Fibroblast of skin of abdomen (primary cell): ENCODE measurements at places on chromosomes 1 and 21.

DNA sequence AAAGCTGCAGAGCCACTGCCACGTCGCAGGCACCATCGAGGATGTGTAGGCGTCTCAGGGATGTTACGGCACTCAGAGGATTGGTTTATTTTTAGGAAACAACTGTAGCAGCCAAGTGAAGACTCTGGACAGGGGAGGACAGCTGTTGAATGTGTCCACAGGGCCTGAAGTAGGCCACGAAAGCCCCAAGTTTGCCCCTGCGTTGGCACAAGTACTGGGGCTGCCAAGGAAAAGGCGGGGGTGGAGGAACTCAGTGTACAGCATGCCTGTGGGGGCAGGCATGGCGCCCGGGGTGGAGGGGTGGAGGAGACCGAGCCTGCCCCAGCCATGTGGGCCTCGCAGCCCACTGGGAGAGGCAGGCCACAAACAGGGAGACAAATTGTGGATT, 89.7 kb downstream of the ADARB1 start:
- DNase-seq: no peak

DNA sequence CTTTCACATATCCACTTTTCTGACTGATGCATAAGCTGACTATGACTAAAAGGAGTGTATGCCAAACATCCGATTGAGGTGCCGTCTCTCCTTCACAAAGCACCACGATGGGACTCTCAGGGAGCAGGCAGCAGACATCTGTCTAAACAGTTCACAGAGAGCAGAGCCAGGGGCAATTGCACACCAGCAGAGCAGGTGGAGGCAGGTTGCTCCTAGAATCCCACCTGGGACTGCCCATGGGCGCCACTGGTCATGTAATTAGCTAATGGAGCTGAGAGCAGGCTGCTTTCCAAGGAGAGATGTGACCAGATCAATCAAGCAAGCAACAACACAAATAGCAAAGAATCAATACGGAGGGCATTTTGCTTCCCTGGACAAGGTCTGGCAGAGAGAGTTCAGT, 30.5 kb upstream of the COA6 start:
- no peak for DNase-seq

- no peak for DNase-seq
These were observed 43.5 kb downstream of the WDR4 start for GRCh38 chr21:42835611-42836401.

DNA sequence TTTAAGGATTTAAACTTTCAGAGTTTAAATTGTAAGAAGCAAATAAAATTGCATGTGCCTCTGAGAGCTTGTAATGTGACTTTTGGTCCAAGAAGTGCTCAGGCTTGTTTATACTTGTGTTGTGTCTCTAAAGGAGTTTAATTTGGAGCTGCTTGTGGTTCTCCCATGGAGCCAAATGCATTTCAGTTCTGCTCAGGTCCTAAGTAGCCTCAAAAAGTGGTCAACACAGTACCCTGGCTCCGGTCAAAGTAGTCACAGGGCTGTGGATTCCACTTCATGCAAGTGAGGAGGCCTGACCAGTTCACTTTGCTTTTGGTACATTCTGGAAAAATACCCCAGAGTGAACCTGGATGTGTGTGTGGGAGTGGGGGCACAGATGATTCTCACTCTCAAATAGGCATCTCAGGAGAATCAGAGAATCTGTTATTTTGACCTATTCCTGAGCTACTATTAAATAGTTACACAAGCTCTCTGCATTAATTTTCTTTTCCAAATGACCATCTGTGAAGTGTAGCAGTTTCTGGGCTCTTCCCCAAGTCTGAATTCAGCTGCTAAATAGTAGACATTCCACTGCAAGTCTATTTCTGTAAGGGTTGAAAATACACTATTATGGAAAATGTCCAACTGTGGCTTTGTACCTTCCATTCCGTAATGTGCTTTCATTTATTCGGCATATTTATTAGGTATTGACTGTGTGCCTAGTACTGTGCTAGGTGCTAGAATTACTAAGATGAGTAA, 31.7 kb upstream of the AGO1 start:
- peak; percentile 69 for DNase-seq

GRCh38 chr1:173097001-173097400, 46.3 kb upstream of the TNFSF18 start:
- peak; percentile 63 for DNase-seq

GRCh38 chr1:3315399-3316339, 138.8 kb upstream of the ARHGEF16 start:
- no peak for DNase-seq

GRCh38 chr21:24025101-24025500, 1582.2 kb downstream of the MRPL39 start:
- no peak for DNase-seq

- DNase-seq: no peak
These were observed 645 bp upstream of the TLR5 start for GRCh38 chr1:223143537-223144248.

DNA sequence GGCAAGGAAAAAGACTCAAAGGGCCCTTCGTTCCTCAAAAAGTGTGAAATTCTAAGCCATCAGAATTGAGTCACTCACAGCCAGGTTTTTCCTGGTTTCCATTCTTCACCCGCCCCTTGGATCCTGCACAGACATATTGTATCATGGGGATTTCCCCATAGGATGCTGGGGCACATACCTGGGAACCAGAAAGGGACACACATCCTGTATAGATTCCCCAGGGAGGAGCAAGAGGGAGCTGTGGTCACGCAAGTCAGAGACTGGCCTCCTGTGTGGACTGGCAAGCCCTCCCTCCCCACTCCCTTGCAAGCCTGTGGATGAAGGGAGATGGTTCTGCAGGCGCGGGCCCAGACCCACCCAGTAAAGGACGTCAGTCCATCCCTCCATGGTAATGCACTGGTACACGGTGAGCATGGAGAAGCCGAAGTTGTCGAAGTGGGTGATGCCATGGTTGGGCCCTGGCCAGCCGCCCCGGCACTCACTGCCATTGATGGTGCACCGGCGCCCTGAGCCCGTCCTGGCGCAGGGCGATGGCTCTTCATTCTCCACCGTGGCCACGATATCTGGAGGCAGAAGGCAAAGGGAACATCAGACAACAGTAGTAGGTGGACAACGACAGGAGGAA, 23.2 kb downstream of the CACNA1S start:
- DNase-seq: no peak

DNA sequence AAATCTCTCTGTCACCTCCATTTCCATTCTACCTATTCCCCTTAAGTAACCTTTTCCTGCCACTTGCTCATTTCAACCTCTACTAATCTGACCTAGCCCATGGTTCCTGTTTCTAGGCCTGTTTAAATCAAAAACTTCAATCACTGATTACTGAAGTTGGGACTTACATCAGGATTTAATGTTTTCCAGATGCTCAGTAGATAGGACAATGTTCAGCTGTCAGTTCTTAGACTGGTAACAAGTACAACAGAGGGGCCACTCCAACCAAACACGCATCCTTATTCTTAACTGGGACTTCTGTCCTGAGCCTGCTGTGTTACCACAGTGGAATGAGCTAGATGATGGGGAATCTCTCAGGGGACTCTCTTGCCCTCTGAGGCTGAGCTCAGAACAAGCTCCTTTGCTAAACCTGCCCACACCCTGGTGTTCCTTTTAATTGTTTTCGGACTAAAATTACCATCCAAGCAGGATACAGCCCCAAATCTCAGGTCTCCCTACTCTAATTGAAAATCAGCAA, 974.6 kb downstream of the TTLL7 start:
- DNase-seq: no peak
